ENCODE measurements at places on chromosomes 11 and 22.

- DNase-seq, result no peak
These were observed 14.7 kb downstream of the IGLL1 start for GRCh38 chr22:23565305-23565914.

- no peak for DNase-seq
These were observed 45.6 kb downstream of the PISD start for GRCh38 chr22:31616315-31616980.

DNA sequence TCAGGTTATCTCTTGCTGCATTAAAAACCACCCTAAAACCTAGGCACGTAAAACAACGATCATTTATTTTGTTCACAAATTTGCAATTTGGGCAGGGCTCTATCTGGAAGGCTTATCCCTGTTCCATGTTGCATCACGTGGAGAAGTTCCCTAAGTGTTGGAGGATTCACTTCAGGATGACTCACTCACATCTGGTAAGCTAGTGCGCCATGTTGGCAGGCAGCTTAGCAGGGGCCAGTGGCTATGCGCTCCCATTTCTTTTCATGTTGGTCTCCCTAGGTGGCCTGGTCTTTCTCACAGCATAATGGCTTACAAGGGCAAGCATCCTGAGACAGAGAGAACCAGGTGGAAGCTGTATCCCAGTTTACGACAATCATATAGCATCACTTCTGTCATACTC lies 226.8 kb downstream of the BLID start:
- DNase-seq, result no peak

DNA sequence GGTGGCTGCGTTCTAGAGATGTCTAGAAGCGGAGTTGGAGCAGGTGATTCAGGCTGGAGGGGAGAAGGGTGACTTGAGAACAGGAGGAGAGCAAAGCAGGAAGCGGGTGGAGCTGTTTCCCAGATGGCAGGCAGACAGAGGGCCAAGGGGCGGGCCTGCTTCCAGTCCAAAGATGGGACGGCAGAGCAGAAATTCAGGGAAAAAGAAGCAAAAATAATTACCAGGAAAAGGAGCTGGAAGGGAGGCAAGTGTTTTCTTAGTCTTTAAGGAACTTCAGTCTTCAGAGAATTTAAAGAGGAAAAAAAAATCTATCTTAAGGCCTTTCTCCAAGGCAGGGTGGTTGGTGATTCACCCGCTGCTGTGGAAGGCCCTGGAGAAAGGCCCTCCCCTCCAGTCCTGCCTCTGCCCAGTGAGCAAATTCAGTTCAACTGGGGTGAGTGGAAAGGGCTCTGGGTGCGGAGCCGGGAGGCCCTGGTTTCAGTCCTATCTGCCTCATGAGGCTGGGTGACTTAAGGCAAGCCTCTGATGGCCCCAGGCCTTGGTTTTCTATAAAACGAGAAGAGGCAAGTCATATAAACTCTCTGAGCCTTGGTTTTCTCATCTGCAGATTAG lies 4.5 kb upstream of the CREB3L1 start:
- no peak for DNase-seq

DNA sequence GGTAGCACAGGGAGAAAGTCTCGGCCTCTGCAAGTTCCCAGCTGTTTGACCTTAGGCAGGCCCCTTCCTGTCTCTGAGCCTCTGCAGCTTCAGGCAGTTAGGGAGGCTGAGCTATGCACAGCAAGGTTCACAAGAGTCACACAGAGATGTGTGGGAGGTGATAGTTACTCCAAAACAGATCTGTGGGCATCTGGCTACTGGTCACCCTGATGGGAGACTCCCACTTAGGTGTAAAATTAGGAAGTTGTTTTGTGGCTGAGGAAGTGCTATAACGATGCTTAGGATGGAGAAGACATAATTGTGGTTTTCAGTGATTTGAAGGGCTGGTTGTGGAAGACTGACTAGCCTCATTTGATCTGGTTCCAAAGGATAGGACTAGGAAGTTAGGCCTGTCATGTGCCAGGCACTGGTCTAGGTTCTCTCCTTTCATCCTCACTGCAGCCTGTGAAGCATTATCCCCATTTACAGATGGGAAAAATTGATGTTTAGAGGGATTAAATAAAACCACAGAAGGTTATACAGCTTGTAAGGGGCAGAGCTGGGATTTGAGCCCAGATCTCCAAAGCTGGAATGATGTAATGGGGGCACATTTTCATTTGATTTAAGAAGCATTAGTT lies 13.5 kb downstream of the ACO2 start:
- DNase-seq, result no peak

GRCh38 chr11:16154715-16155396 lies 201.5 kb downstream of the SOX6 start:
- DNase-seq, result no peak

DNA sequence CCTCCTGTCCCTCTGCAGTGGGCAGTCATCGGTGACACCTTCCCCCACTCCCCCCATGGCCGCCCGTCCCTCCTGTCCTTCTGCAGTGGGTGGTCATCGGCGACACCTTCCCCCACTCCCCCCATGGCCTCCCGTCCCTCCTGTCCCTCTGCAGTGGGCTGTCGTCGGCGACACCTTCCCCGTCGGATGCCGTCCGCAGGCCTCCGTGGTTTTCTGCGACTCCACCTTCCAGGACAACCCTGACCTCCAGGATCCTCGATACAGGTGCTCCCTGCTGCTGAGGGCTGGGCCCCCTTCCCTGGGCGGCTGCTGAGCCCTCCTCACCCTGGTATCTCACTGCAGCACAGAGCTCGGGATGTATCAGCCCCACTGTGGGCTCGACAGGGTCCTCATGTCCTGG lies 2.2 kb downstream of the MIOX start:
- DNase-seq, result no peak

GRCh38 chr11:94309757-94310156 lies 5.4 kb downstream of the IZUMO1R start:
- DNase-seq, result no peak

DNA sequence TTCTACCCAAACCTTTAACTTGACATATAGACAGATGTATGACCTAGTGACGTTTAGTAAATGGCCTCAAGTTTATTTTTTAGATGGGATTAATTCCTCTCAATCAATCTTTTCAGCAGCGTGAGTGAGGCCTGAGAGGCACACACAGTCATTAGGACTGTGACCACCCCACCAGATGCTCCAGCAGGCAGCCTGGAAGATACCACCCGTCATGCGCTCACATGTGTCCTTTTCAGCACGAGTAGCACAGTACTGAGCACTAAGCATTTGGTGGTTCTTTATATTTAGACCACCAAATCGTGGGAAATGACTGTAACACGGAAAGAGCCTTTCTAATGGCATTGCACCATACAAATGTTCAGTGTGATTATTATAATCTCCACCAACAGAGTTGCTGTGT lies 354.6 kb upstream of the DDI1 start:
- DNase-seq, result no peak

DNA sequence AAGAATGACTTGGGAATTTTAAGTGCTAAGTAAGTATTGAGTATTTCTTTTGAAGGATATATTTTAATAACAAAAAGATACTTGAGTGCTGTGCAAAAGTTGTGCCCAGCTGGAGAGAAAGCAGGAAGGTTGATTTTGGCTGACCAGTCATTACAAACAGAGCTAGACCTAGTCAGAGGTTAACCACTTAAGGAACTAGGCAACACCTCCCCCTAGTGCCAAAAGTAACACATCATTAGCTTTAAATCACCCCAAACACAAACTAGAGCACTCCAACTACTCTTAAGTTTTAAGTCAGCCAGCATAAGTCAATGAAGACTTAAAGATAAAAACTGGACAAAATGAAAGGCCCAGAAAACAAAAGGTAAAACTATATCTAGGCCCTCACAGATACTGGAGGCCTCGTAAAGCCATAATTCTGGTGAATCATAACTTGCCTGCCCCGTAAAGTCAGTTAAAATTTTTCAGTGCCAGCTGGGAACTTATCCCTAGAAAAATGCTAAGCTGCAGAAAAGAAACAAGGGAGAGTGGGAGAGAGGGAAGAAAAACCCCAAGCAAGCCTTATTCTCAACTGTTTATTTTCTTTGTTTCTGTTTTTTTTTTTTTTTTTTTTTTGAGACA lies 4.6 kb downstream of the TMEM9B start:
- DNase-seq, result peak; percentile 66

DNA sequence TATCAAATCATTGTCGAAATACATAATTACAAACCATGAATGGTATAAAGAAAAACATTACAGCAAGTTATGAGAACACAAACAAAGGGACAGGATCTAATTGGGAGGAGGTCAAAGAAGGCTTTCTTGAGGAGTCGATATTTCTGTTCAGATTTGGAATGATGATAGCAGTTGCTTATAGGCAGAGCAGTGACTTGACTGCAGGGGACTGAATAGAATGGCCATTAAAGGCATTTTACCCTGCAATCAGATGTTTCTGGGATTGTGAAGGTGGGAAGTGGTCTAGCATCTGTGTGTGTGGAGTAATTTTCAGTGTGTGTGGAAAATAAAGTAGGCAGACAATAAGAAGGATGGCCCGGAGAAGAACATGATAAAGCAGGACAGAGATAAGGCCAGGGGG lies 41.0 kb downstream of the BLID start:
- no peak for DNase-seq

DNA sequence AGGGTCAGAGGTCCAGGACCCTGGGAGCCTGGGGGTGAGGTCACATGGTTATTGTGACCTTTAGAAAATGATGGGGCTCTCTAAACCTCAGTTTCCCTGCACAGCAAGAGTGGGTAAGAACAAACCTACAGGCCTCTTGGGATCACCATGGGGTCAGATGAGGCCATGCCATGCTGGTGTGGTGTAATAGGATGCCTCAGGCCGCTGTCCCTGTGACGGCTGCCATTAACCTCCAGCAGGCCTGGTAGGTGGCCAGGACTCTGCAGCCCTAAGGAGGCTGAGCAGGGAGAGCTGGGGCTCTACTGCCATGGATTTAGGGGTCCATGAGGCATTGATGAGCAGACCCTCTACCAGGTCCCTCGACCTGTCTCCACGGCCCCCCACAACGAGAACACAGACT lies 265.5 kb downstream of the CTTN start:
- DNase-seq, result no peak

GRCh38 chr11:102112509-102112821 lies 2.2 kb downstream of the YAP1 start:
- no peak for DNase-seq

DNA sequence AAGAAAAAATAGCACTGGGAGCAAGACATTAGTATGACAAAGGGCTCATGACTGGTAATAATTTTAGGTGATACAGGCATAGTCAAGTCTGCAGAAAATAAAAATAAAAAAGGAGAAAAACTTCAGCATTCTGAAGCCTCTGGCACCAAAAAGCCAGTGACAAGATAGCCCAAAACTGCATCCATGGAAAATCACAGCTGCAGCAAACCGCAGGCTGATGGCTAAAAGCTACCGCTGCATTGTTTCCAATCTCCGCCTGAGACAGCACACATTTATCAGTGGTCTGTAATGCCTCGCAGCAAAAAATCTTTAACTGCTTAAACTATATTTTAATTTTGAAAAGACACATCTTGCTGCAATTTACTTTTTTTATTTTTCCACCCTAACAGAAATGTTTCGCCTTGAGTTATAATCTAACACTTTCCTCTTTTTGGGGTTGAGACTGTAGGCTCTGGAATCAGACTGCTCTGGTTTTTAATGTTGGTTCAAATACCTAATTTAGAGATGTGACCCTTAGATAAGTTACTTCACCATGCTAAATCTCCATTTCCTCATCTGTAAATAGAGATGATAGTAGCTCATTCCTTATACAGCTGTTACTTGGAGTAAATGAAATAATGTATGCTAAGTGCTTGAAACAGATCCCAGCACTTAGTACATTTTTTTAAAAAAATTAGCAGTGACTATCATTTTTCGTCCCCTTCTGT lies 42.0 kb upstream of the FIBIN start:
- no peak for DNase-seq

DNA sequence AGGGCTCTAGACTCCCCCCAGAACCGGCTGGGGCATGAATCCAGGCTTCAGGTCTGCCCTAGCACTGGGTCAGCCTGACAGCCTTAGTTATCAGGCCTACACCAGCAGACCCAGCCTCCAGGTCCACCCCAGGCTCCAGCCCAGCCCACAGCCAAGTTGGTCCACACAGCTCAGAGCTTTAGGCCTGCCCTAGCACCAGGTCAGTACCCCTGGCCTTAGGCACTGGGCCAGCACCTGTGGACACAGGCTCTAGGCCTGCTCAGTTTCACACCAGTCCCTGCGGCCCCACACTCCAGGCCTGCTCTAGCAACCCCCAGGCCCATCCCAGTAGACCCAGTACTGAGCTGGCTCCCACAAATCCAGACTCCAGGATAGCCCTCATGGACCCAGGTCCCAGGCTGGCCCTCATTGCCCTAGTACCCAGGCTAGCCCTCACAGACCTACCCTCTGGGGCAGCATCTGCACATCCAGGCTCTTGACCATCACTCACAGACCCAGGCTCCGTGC lies 52.7 kb downstream of the CLPB start:
- DNase-seq, result no peak

DNA sequence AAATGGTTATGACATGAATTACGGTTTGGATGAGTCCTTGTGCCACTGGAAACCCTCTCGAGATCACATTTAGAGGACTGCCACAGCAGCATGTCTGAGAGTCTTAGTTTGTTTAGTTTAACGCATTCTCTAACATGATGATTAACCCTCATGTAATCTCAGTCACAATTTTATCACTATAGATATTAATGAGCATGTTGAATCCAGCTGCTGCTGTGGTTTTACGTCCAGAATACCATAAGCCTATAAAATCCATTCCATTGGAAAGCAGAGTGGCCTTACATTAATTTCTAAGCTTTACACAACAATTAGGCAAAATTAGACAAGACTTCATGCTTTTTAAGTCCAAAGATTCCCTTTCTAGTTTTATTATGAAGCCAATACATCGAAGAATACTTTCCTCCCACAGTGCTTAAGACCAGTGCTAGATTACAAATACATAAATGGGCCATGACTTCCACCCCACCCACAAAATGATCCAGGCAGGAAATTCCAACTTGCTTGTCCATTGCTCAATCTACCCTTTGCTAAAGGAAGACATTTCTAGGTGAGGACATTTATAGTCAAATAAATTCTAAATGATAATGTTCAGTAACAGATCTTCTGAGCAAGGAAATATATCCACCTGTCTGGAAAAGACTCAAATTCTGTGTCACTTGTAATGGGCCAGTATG lies 3.5 kb upstream of the ELMOD1 start:
- DNase-seq, result no peak

GRCh38 chr11:120028897-120029258 lies 109.0 kb downstream of the TRIM29 start:
- DNase-seq, result no peak

- peak; percentile 61 for DNase-seq
These were observed at the start of gene PARVA for GRCh38 chr11:12377106-12377823. Gene PARVA, plus strand, starts transcription at chr11:12377571. Its CDS starts 77 bp downstream, at chr11:12377648.

DNA sequence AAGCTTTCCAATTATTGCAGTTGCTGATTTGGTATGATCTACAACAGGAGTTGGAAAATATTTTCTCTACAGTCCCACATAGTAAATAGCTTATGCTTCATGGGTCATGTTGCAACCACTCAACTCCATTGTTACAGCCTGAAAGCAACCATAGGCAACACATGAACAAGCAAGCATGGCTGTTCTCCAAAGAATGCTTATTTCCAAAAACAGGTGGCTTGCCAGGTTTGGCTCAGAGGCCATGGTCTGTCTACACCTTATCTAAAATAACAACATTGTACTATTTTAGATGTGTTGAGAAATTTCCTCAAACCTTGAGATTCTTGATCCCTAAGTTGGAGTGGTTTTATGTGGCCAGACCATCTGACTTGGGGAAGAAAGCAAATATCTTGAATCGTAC lies 153.9 kb upstream of the MPPED2 start:
- no peak for DNase-seq

- no peak for DNase-seq
These were observed 4.9 kb downstream of the HTATIP2 start for GRCh38 chr11:20368438-20368837.

- DNase-seq, result no peak
These were observed 4.9 kb upstream of the RAB38 start for GRCh38 chr11:88179971-88180629.
